RKO (cell line): ENCODE measurements at places on chromosomes 7 and 10.
A peak's percentile ranks its signal among the peaks of the same experiment; 100 is the strongest.

DNA sequence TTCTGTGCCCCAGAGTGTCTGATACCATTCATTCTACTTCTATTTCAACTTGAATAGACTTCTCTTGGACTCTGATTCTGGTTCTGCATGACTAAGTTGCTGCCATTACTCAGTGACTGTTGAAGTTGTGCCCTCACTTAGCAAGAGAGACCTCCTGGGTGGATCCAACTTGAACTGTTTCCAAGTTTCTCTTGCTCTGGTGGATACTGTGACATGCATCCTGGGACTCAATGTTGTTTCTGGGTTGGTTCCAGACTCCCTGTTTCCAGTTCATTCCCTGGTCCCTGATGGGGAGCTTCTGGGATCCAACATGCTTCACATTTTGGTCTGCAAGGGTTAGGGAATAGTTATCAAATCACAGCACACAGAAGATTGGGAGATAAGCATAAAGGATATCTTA, 26.2 kb upstream of the PRPF18 start:
- no peak for DNase-seq

DNA sequence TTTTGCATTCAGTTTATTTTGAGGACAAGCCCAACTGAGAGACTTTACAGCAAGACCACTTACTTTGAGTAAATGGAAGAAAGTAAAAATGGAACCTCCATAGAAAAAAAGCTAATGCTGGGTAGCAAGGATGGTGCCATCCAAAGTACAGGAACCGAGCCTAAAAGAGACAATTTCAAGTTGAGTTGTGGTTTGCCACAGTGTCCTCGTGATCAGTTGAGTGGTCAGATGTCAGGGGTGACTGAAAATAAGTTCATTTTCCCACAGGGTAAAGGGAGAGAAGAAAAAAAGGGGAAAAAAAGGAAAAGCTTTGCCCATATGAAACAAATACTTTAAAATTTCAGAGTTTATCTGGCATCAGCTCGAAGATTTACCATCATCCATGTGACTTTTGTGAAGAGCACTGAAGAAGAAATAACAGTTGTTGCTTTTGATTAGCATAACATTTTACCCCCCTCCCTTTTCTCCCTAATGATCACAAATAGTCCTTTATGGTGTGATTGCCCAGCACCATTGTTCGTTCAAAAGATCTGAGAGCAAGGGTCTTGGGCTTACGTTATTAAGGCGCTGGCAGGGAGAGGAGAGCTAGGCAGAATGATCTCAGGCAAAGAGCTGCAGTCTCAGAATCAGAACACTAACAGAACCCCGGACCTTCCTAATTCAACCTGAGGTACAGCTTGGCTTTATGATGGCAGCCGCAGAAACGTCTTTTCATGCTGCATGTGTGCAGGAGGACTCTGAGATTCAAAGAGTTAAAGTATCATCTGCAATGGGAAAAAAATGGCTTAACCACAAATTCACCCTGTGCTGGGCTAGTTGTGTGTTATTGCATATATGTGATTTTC, 338.1 kb downstream of the RNLS start:
- no peak for DNase-seq

DNA sequence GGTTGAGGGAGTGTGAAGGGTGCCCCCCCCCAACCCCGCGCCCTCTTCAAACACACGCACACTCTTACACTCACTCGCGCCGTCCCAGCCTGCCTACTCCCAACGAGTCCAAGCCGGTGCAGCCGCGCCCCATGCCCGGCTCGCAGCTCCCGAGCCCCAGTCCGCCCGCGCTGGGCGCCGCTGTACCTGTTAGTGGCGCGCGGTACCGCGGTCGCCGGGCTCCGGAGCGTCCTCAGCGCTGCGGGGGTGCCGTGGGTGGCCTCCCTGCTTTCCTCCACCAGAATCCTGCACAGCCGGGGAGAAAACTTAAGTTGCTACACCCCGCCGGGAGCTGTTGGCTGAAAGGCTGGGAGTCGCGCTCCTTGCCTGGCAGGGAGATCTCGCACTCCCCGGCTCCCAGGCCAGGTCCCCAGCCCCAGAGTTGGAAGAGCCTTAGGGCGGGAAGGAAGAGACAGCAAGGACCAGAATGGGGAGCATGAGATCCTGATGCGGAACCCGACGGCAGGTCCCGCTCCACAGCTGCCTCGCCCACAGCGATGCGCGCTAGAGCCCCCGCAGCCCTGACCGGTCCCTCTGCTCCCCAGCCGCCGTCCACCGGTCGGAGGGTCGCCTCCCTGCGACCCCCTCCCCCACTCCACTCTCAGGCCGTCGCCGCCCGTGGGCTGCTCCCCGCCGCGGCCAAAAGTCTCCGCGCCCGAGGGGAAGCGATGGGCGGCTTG, 863 bp downstream of the ST8SIA6 start:
- no peak for DNase-seq

- peak; percentile 12 for DNase-seq
Measured at GRCh38 chr10:91551856-91552255, 81.0 kb downstream of the PPP1R3C start.

- DNase-seq, result no peak
Measured at GRCh38 chr10:87927091-87927490, 63.7 kb downstream of the PTEN start.

GRCh38 chr10:85226596-85226995, 898.2 kb downstream of the CCSER2 start:
- DNase-seq, result no peak

DNA sequence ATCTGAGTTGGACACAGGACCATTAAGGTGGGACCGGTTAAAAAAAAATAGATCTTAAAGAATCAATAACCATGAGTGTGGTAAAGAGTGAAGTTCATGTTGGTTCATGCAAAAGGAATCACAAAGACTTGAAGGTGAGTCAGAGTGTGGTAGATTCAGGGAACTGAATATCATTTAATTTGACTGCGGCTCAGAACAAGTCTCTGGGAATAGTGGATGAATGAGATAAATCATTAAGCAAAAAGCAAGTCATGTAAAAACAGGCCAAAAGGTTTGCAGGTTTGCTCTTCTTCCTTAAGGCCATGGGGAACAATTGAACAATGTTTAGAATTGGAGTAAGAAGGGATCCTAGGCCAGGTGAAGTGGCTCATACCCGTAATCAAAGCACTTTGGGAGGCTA, 385.8 kb downstream of the ETV1 start:
- DNase-seq, result no peak

- no peak for DNase-seq
Measured at GRCh38 chr7:127393368-127394058, 1.0 kb upstream of the ZNF800 start.
